ENCODE measurements at places on chromosomes 11 and 22. TPM values are rescaled to one million over a fixed set of nuclear protein-coding genes. Genes with fewer than 3 reads are reported as not detected.

GRCh38 chr11:44854741-44855492 lies 95.8 kb downstream of the TP53I11 start:
- no peak for ATAC-seq

GRCh38 chr11:69550846-69551245 lies 69.4 kb downstream of the LINC01488 start:
- no peak for ATAC-seq

DNA sequence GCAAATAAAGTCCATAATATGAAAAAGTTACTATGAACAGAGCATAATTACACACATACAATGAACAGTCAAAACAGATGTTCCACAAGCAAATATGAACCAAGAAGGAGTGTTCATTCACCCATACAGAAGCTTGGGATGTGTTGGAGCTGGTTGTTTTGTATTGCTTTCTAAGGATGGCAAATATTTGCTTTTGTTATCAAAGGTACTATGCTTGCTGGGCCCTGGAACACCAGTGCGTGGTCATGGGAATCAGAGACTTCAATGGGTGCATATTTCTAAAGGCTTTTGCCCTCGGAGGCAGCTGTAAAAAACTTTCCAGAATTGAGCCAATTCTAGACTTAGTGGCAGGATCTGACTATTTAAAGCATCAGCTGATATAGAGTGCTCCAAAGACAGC lies 85.1 kb downstream of the BARX2 start:
- no peak for ATAC-seq

DNA sequence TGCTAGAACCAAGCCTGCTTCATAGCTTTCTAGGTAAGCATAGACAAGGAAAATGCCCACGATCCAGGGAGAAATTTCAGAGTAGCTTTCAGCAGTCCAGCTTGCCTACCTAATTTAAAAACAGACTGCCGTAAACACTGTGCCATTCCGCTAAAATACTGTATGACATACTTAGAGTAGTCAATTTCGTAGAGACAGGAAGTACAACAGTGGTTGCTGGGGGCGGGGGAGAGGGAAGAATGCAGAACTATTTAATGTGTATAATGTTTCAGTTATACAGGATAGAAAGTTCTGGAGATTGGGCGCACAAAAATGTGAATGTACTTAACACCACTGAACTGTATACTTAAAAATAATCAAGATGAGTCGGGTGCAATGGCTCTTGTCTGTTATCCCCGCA lies 56.7 kb downstream of the C11orf58 start:
- ATAC-seq, result no peak

DNA sequence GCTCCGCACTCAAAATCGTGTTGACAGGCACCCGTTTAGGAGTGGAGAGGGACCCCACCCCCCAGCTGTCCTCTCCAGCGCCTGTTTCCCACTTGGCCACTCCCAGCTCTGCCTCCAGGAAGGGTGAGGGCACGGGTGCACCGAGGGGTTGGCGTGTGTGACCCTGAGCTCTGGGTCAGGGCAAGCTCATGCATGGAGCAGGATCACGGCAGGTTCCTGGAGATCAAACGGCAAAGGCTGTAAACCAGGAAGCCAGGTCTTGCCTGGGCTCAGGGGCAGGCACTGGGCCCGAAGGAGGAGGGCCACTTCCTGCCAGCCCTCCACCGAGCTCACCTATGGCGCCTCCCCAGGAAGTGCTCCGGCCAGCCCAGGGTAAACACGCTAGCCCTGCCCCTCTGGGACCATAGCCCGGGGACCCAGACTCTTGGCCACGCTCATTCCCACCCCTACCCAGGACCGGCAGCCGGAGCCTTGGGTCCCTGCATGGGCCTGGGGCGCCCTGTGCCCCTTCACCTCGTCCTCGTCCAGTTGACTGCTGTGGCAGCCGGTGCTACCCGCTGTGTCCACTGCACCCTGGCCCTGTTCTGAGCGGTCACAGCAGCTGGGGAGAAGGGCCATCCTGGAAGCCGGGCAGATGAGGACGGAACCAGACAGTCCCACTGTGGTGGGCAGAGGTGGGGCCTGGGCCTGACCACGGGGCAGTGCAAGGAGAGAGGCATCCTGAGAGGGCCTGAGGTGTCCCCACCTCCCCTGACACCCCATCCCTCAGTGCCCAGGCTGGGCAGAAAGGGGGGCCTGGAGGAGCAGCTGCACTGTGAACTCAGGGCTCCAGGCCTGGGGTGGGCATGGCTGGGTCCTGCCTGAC lies 1.0 kb upstream of the EPS8L2 start:
- ATAC-seq, result no peak

DNA sequence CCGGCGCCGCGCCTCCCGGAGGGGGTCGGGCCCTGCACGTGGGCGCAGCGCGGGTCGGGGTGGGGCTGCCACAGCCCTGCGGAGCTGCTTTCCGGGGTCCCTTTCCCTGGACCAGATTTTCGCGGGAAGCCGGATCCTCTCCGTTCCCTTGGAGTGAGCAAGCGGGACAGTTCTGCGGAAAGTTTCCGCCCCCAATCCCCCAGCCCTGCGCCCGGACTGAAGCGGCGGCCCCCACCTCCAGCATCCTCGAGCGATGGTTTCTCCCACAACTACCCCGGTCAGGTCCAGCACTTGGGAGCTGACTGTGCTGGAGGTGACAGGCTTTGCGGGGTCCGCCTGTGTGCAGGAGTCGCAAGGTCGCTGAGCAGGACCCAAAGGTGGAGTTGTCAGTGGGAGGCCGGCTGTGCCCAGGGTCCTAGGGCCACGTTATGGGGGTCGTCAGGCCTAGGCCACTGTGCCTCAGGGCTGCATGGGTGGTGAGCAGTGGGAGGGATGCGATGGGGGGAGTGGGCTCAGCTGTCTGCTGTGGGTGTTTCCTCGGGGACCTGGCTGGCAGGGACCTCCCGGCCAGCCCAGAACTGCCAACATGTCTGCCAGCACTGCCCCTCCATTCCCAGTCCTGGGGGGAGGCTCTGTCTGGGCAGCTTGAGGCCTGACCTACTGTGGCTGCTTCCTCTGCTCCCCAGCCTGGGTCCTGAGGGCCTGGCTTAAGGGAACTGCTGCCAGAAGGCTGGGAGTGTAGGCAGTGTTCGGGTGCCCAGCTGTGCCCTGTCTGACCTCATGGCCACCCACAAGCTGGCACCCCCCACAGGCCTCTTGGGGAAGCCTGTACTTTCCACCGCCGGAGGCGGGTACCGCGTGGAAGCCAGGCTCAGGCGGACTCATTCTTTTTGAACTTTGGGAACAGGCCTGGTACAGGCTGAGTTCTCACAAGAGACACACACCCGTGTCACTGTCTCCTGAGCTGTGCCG lies 726 bp downstream of the ST3GAL4 start:
- ATAC-seq, result peak; percentile 0

- ATAC-seq, result no peak
These were observed 380.7 kb downstream of the MN1 start for GRCh38 chr22:27420817-27421361.

DNA sequence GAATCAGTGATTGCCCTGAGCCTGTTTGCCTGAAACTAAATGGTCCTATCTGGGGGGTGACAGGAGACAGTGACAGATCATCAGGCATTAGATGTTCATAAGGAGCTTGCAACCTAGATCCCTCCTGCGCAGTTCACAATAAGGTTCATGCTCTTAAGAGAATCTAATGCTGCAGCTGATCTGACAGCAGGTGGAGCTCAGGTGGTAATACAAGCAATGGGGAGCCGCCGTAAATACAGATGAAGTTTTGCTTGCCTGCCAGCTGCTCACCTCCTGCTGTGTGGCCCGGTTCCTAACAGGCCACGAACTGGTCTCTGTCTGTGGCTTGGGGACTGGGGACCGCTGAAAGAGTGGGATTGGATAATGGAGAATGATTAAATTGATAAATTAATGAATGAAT lies 14.0 kb downstream of the NOX4 start:
- ATAC-seq, result no peak

- peak; percentile 19 for ATAC-seq
These were observed 13.0 kb upstream of the UPK3A start for GRCh38 chr22:45271667-45272201.

GRCh38 chr11:115104851-115105453 lies 399.3 kb downstream of the CADM1 start:
- ATAC-seq, result peak; percentile 25

DNA sequence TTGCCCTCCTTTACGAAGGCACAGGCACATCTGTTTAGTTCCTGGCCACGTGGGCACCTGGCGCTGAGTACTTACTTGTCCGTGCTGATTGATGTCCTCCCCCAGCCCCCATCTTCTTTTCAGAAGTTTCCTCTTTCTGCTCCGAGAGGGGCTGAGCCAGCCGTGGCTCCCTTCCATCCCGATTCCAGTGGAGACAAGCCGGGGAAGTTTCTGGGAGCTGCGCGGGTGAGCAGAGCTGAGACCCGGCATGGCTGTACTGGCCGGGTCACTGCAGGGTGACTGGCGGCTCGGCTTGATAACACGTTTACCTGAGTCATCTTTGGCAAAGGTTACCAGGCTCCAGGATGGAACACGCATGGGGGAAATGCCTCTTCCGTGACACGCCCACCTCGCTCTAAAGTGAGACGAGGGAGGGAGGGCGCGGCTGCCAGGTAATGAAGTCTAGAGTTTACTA lies 45.4 kb upstream of the ATXN10 start:
- ATAC-seq, result no peak

DNA sequence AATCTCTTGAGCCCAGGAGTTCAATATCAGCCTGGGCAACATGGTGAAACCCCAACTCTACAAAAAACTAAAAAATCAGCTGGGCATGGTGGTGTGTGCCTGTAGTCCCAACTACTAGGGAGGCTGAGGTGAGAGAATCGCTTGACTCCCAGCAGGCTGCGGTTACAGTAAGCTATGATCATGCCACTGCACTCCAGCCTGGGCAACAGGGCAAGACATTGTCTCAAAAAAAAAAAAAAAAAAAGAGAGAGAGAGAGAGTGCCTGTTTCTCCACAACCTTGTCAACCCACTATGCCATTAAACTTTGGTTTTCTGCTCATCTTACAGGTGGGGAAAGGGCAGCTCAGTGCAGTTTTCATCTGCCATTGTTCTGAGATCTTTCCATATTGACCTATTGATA lies 5.1 kb downstream of the FOLR3 start:
- ATAC-seq, result no peak

GRCh38 chr11:132734217-132734616 lies 798.1 kb downstream of the OPCML start:
- ATAC-seq, result no peak

- no peak for ATAC-seq
These were observed 77.3 kb downstream of the PIWIL3 start for GRCh38 chr22:24697172-24697571.

- no peak for ATAC-seq
These were observed 9.1 kb upstream of the P4HA3 start for GRCh38 chr11:74320538-74320937.

DNA sequence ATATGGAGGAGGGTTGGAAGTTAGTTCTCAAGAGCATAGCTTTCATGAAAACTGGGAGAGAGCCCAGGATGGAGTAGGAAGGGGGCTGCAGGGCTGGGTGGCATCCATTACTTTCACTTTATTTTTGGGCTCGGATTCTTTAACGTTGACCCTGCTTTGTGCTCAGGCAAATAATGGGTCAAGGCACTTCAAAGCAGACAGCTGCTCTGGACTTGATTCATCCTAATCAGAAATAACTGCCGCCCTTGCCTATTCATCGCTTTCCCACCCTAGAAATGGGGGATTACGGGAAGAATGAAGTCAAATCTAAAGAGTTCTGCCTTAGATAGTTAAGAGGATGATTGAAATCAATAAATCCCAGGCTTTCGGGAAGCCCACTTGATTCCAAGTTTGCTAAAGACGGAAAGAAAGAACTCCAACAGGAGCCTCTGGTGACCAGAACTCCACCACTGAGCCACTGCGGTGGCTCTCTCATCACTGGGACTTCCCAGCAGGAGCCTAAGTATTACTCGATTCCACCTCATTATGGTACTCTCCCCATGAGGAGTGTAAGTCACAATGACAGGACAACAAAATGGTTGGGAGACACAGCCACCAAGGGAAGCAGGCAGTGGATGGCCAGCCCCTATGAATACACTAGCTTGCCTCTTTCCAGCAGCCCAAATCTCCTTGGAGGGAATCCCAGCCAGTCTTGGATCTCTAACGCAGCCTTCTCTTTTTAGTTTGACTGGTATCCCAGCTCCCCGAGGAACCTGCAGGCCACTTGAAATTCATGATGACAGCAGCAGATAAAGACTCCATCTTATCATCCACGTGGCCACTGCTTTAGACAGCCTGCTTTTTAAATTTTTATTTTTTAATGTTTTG lies 815.5 kb downstream of the NTM start:
- no peak for ATAC-seq

GRCh38 chr11:69828971-69829344 lies 9.7 kb upstream of the FGF3 start:
- no peak for ATAC-seq

- ATAC-seq, result no peak
These were observed 22.5 kb downstream of the TMPRSS5 start for GRCh38 chr11:113683481-113684046.

DNA sequence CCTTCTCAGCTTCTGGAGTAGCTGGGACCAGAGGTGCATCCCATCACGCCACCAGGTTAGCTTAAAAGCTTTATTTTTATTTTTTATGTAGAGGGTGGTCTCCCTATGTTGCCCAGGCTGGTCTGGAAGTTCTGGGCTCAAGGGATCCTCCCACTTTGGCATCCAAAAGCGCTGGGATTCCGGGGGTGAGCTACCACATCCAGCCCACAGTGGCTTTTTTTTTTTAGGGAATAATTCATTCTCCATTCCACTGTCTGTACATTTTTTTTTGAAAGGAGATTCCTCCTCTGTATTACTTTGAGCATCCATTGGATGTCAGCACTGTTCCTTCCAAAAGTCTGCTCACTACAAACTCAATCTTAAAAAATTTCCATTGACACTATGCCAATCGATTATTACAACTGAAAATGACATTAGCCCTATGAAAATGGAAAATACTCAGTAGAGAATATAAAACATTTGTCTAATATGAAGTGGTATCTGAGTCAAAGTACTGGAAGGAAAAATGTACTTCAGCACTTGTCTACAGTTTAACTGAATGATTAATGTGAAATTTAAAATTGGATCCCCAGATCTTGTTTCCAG lies 1.3 kb upstream of the LPXN start:
- ATAC-seq, result no peak

DNA sequence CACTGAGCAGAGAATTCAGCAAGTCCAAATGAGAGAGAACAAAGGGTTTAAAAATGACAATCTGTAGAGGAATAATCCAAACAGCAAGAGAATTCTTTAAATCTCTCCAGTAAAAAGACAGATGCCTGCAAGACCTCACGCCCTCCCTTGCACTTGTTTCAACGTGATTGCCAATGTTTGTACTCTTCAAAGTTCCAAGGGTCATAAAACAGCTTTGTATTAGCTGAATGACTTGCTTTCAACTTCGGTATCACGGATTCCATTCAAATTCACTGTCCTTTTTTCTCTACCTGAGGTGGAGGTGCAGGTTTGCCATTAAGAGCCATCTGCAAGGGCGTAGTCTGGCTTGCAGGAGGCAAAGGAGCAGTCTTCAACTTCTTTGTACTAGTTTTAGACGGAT lies 41.1 kb upstream of the CHRNA10 start:
- ATAC-seq, result no peak

Gene BUD13
- total RNA-seq, result 16.6 TPM

Gene PUS3
- 13.9 TPM for total RNA-seq

Gene ACR
- not detected for total RNA-seq

Gene CCDC88B
- total RNA-seq, result 5.9 TPM

Gene FIBIN
- 0.22 TPM for total RNA-seq

Gene OR5J2
- not detected for total RNA-seq

Gene HTR3B
- 0.21 TPM for total RNA-seq

Gene EIF3M
- total RNA-seq, result 230 TPM

Gene SAA4
- total RNA-seq, result not detected

Measured in motor neuron (in vitro differentiated cells).